ENCODE measurements at places on chromosomes 16 and 17.
A peak's percentile ranks its signal among the peaks of the same experiment; 100 is the strongest.

DNA sequence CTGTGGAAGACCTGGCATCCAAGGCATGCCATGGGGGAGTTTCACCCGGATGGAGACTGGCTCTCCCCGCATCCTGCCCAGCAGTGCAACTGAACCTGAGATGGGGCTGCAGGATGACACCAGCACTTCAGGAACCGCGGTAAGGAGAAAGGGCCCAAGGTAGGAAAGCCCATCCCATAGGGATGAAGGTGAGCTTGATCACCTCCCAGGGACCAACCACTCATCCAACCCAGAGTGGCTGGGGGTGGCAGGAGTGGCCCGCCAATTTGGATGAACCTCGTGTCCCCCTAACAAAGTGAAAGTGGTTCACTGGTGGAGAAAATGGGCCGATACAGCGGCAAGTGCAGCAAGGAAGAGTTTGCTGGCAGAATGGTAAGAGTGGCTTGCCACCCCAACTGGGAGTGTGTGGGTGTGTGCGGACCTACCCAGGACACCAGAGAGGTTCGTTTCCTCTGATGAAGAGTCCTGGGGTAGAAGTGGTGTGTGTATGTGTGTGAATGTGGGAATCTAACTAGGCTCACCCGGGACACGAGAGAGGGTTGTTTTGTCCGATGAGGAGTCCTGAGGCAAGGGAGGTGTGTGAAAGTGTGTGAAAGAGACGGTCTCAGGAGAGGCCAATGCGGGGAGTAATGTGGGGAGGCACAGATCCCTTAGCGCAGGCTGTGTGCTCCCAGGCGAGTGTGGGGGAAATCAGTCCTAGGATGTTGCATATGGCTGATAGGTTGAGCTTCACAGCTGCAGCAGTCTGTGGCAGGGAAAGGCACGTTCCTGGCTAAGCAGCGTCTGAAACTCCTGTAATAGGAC lies 22.6 kb downstream of the ACSM1 start:
- DNase-seq = no peak

DNA sequence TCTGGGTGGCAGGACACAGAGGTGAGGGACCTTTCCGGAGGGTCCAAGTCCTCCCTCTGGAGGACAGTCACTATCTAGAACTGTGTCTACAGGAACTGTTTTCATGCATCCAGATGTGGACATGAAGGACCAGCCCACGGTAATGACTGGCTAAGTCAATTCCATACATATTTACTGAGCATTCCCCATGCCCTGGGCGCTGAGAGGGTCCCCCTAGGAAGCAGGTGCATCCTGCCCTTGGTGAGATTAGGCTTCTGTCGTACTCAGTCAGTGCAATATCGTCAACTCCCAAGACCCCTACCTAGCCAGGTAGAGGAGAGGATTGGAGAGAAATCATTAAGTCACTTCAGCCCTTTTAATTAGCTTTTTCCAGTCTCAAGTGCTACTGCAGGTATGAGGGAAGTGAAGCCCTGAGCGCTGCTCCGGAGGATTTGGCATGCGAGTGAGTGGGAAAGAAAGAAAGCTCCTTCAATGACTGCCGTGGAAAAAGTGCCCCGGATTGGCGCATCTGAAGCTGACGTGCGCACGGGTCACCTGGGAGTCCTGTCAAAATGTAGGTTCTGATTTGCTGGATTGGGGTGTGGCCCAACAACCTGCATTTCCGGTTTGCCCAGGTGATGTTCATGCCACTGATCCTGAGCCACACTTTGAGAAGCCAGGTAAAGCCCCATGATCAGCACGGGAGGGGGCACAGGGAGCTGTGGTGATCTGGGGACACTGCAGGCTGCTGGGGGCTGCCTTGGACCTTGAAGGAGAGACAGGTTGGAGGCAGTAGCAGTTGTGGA lies 367.4 kb upstream of the TNRC6C start:
- DNase-seq = no peak

DNA sequence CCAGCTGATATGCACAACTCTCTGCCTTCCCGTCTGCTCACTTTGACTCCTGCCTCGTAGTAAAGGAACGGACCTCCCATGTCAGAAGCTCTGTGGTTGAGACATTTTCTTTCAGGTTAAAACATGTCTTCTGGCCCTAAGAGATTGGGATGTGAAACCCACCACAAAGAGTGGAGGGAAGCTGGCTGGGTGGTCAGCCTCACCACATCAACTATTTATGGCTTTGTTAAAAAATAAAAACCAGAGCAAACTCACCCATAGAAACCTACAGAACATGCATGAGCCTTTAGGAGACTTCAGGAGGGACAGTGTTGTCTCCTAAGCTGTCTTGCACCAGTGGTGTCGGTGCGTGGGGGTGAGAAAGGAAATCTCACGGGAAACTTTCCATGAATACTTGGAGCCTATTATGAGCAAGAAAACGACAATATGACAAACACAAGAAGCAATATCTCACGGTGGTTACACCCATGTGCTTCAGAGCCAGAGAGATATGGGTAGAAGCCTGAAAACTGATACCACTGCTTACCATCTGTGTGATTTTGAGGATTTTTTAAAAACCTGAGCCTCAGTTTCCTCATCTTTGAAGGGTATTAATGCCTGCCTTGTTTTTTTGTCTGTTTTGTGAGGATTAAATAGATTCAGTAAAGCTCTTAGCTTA lies 61.7 kb upstream of the XYLT1 start:
- no peak for DNase-seq

- DNase-seq = no peak
Observed at GRCh38 chr17:42429726-42430447, 6.8 kb upstream of the CAVIN1 start.

GRCh38 chr17:18381158-18381952 lies 3.8 kb downstream of the EVPLL start:
- DNase-seq = no peak

- no peak for DNase-seq
Observed at GRCh38 chr17:1714980-1715802, 5.0 kb upstream of the TLCD2 start.

GRCh38 chr16:20897922-20898321 lies 2.2 kb downstream of the DCUN1D3 start:
- DNase-seq = no peak

- DNase-seq = no peak
Observed at GRCh38 chr16:57023541-57024249, 34.3 kb downstream of the NLRC5 start.

DNA sequence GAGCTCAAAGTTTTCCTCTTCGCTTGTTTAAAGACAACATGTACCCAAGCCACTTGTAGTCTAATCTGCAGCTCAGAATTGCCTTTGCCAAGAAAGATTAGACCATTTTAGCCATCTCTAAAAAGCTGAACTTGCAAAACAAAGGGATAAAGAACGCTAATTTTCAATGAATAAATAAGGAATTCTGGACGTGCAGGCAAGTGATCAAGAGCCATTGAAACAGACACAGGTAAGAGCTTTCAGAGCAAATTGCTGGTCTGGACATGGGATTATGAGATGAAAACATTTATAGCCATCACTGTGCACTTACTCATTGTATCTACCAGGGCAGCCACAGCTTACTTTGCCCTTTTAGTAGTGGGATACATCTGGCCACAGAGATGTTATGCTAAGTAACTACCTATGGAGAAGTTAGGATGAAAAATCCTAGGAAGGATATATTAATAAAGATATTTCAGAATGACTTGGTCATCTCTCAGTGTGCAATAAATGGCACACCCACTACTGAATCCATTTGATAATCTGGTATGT lies 44.4 kb downstream of the RND2 start:
- DNase-seq = no peak

DNA sequence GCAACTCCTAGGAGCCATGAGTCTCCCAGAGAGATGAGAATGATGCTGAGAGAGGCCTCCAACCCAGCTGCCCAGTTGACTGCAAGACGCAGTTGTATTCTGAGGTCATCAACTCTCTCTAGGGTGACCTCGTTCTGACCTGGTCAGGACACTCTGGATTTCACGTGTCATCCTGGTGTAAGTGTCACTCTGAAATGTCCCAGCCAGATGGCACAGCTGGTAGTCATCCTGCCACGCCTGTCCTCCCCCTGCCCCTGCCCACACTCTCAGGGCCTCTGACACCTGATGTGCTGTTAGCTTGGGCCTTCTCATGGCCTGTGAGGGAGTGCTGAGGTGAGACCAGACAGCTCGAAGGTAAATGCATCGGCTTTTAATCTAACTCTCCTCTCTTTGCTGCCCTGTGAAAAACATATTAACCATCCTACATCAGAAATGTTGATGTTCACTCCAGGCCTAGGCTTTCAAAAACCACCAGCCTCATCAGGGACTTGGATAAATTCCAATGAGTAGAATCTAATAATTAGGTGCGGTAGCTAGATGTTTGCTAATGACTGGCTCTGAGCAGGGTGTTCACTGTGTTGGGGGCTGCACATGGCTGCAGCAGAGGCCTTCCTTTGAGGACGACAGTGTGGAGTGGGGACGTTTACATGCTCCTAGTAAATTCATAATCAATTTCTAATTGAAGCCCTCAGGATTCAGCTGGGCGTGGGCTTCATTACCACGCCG lies 13.8 kb downstream of the MLYCD start:
- DNase-seq = no peak

- no peak for DNase-seq
Observed at GRCh38 chr16:17647879-17648872, 177.4 kb upstream of the XYLT1 start.

- peak; percentile 57 for DNase-seq
Observed at GRCh38 chr17:48816774-48817590, at the start of gene TTLL6. Gene TTLL6 (minus strand): TSS chr17:48817229. CDS start chr17:48817072, 157 bp downstream.

GRCh38 chr17:75889454-75889853 lies 7.3 kb downstream of the TRIM65 start:
- DNase-seq = no peak

DNA sequence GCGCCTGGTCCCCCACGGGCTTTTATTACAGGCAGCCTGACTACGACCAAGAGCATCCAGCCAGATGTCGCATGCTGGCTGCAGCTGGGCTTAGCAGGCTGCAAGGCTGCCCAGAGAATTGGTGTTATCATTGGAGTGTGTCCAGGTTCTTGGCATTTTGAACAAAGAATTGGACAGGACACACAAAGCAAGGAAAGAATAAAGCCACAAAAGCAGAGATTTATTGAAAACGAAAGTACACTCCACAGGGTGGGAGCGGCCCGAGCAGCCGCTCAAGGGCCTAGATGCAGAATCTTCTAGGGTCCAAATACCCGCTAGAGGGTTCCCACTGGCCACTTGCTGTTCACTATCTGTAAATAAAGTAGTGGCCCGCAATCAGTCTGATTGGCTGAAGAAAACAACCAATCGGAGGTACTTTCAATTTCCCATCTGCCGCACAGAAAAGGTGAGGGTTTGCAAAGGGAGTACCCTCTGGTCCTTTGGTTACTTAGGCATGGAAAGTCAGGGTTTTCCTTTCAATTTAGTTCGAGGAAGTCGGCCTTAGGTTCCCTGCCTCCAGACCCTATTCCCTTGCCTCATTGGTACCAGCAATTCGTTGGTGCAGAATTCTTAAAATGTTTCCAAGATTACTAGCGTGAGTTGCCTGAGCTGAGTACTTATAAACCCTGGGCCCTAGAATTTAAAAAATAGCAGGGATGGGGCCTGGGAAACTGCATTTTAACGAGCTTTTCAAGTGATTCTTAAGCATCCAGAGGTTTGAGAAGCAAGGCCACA lies 38.5 kb upstream of the CNEP1R1 start:
- DNase-seq = no peak

DNA sequence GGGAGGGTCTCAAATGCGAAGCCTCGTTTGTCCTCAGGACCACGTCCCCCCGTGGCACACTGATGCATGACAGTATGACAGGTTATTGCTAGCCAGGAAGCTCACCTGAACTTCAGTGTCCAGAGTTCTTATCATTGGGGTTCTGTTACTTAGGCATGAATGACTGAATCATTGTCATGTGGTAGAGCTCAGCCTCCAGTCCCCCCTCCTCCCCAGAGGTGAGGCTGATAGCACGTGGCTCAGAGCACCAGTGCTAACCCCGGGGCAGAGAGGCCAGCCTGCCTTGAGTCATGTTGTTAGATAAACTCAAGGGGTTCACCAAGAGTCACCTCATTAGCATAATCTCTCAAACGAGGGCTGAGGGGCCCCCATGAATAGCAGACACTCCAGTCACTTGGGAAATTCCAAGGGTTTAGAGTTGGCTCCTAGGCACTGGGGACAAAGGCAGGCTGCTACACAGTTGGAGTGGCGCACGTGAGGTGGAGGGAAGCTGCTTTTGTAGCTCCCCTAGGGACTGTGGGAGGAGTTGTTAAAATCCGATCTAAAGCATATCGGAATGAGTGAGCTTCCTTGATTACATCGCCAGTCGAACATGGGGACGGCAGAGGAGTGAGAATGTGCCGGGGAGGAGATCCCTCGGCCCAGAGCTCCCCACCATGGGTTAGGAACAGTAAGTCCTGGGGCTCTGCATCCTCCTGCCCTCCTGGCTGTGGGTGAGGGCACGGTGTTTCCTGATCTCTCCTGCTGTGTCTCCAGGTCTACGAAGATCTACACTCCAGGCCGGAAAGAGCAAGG lies 18.2 kb downstream of the DHX38 start:
- no peak for DNase-seq

DNA sequence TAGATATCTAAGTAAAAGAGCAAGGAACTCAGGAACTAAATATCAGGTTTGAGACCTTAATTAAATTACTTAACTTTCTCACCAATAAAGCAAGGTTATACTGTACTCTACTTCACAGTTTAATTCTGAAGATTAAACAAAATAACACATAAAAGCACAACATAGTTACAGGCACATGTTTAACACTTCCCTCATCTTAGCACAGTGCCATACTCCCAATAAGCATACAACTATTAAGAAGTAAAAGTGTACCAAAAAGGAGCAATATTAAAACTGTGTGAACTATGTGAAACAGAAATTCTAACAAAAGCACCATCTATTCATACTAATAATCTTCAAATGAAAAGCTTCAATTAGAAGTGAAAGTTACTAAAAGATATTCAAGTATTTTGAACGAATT lies 2.2 kb downstream of the APPBP2 start:
- no peak for DNase-seq

GRCh38 chr16:49734331-49734730 lies 121.6 kb downstream of the ZNF423 start:
- no peak for DNase-seq

DNA sequence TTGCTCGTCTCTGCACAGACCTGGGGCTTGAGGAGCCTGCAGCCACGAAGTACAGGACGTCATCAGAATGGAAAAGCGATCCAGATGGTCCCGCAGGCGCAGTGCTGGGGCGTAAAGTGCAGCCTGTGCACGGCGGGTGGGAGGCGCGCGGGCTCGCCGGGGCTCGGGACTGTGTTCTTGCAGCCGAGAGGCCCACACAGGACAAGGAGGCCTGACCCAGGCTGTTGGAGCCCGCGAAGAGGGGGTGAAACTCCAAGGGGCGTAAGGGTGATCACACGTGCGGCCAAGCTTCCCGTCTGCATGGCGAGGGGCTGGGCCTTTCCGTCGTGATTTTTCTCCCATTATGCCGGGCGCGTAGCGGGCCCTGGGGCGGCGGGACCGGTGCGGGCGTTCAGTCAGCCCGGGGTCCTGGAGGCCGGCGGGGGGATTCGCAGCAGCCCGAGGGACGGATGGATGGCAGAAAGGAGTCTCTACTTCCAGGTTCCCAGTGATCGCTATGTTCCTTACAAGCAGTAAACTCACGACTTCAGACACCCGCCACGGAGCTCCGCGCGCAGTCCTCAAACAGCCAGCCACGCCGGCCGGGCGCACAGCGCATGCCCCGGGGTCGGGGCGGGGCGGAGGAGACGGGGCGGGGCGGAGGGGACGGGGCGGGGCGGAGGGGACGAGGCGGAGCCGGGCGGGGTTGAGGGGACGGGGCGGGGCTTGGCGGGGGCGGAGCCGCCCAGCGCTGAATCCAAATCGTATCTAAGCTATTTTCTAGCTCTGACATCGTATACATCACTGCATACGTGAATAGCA lies 141.0 kb upstream of the KCNJ18 start:
- peak; percentile 87 for DNase-seq

- no peak for DNase-seq
Observed at GRCh38 chr17:49259663-49260010, 29.1 kb upstream of the PHOSPHO1 start.
